Breast epithelium (tissue), 4 donors: ENCODE measurements at places on chromosomes 4 and X. TPM values are rescaled to one million over a fixed set of nuclear protein-coding genes. Genes with fewer than 3 reads are reported as not detected.

Gene SOWAHD
- 1.9 TPM for total RNA-seq

Gene CCDC149
- total RNA-seq, result 18.6 TPM

- no peak for DNase-seq
These were observed 233.8 kb upstream of the LDB2 start for GRCh38 chr4:17132226-17132625.

- DNase-seq, result no peak
These were observed 15.9 kb downstream of the SETD7 start for GRCh38 chr4:139540161-139540560.
